ENCODE measurements at places on chromosomes 16 and 17.

DNA sequence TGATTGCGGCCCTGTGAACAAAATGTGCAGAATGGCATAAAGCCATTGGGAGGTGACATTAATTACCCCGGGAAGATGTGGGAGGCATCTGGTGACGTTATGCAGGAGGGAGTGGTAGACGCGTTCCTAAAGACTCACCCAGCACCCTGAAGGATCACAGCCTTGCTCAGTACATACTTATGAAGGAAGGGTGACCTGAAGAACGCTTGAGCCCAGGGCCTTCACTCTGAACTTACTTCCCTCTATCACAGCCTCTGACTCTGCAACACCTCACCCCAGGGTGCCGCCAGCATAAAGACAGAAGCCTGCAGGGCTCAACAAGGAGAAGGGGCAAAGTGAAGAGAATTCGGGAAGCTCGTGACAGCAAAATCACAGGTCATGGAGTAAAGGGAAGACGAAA is 9.4 kb downstream of the MFSD6L start:
- DNase-seq = no peak

GRCh38 chr16:16166085-16166484 is 57.2 kb downstream of the ABCC6 start:
- DNase-seq = no peak

DNA sequence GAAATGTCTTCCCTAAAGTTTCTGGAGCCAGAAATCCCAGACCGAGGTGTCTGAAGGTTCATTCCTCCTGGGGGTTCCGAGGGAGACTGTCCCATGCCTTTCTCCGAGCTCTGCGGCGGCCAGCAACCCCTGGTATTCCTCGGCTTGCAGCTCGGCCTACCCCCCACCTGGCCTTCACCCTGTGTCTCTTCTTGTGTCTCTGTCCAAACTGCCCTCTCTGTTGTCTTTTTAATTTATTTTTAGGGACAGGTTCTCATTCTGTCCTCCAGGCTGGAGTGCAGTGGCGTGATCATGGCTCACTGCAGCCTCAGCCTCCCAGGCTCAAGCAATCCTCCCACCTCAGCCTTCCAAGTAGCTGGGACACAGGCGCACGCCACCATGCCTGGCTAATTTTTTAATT is 211.7 kb downstream of the SEC14L1 start:
- peak; percentile 10 for DNase-seq

GRCh38 chr17:81734405-81735263 is 22.6 kb downstream of the SLC25A10 start:
- DNase-seq = no peak

GRCh38 chr17:3843935-3844516 is 2.0 kb downstream of the NCBP3 start:
- peak; percentile 61 for DNase-seq

GRCh38 chr17:8966926-8967325 is 1.4 kb upstream of the PIK3R5 start:
- DNase-seq = no peak

All from GM10248 (cell line).